ENCODE measurements at places on chromosomes 1 and 21.

DNA sequence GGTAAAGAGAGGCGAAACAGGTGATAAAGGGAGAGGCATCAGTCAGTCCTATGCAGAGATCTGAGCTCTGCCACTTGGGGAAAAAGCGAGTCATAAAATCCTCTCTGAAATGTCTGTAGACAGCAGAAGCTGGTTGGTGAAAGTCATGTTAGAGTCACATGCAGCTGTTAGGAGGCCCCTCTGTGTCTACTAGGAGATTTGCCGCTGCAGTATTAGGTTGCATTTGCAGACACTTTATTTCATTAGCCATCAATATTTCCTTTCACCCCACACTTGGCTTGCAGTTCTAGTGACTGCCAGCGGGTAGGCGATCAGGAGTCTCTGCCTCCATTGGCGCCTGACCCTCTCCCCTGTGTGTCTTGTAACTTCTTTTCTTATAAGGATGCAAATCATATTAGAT, 16.2 kb downstream of the ATP1A4 start:
- no peak for DNase-seq

- no peak for DNase-seq
Measured at GRCh38 chr1:37092937-37093336, 58.6 kb upstream of the GRIK3 start.

GRCh38 chr1:95366498-95366897, 132.5 kb downstream of the RWDD3 start:
- DNase-seq, result no peak

DNA sequence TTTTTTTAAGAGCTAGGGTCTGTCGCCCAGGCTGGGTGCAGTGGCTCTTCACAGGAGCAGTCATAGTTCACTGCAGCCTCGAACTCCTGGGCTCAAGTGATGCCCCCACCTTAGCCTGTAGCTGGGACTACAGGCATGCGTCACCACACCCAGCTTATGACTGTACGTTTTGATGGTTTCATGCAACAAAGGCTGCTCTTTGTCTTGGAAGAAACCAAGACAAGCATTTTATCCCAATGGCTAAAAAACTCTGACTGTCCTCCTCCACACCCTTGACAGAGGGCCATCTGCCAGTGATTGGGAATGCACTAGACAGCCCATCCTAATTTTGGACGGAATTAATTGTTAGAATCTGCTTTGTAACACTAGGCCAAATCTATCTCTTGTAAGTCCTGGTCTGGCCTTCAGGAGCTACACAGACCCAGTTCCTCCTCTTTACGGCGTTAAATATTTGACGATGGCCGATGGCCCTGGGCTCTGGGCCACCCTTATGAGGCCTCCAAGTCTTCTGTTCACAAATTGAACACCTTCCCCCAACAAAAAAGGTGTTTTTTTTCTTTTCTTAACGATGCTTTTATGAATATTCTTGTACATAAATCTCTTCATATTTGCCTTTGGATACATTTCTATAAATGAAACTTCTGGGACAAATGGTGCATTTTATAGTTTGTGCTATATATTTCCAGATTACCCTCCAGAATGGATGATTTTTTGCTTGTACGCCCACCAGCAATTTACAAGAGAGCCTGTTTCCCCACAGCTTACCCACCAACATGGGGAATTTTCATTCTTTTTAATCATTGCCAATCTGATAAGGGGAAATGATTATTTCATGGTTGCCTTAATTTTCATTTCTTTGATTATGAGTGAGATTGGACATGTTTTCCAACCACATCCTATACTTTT, 104.8 kb upstream of the SLC25A33 start:
- no peak for DNase-seq

- DNase-seq, result no peak
Measured at GRCh38 chr1:67431869-67432578, 1.8 kb upstream of the SERBP1 start.

DNA sequence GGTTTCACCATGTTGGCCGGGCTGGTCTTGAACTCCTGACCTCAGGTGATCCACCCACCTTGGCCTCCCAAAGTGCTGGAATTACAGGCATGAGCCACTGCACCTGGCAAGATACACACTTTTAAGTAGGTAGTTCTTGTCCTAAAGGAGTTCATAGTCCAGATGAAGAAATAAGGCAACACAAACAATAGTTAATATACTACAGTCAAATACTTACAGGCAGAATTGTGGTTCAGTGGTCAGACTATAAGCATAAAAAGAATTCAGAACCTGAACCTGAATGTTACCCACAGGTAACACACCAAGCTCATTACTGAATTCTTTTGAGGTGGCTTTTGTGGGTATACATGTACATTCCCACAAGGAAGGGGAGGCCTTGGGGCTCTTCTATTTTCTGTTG, 1.8 kb downstream of the SDHB start:
- DNase-seq, result no peak

DNA sequence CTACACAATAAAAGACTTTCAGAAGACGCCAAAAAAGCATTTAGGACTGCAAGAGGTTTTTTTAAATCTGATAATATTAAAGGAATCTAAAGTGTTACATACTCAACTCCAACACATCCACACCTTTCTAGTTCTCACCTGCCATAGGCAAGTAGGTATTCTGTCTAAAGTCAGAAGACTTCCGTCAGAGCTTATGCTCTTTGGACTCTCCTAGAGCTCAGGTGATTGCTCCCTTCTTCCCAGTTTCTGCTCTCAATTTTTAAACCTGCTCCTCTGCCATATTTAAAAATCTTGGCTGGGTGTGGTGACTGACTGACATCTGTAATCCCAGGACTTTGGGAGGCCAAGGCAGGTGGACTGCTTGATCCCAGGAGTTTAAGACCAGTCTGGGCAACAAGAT, 16.6 kb downstream of the EVI5 start:
- no peak for DNase-seq

GRCh38 chr1:218817691-218818465, 355.8 kb upstream of the LYPLAL1 start:
- DNase-seq, result no peak
